ENCODE measurements at places on chromosomes 6 and 20.
A peak's percentile ranks its signal among the peaks of the same experiment; 100 is the strongest.

GRCh38 chr6:160417146-160417545 lies 69.0 kb downstream of the SLC22A3 start:
- DNase-seq, result no peak

DNA sequence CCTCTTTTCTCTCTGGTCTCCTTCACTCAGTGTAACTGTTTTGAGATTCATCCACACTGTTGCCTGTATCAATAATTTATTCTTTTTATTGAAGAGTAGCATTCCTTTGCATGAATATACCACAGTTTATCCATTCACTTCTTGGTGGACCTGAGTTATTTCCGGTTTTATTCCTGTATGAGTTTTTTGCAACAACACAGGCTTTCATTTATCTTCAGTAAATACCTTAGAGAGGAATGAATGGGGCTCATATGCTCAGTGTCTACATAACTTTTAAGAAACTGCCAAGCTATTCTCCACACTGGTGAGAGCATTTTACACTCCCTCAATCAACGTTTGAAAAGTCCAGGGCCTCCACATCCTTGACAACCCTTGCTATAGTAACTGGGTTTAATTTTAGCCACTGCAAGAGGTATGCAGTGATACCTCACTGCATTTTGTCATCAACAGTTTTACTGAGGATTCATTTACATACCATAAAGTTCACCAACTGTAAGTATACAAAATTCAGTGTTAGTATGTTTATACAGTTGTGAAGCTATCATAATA lies 154.6 kb downstream of the PDE10A start:
- DNase-seq, result no peak

DNA sequence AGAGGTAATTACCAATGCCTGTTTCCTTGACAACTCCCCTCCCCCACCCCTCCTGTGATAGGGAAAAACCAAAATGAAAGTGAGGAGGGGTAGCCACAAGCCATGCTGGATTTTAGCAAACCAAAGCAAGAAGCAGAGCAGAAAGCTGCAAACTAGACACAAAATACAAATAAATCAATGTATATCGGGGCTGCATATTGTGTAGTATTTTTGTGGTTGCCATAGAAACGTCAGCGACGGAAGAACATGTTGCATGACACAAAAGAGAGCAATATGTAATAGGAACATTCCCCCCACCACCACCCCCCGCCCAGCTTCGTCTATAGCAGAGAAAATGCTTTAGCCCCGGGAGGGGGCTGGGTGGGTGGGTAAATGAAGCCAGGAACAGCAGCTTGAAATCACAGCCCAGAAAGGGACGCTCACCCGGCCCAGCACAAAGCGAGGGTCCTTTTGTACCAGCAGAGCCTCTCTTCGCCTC lies 548 bp downstream of the AGPAT4 start:
- DNase-seq, result peak; percentile 41

DNA sequence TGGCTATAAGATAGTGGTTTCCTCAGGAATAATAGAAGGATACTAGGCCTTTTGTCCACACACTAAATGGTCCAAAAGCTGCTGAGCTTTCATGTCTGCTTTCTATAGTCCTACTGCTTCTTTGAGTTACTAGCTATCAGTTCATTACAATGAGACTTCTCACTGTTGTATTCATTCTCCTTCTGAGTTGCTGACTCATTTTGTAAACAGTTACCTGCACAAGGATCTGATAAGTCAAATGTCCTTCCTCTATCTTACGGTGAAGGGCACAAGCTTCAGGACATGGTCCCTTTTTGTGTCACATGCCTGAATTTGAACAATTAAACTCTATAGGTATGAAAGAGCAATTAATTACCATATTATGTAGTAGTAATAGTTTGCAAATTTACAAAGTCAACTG lies 90.5 kb downstream of the MAN1A1 start:
- no peak for DNase-seq

GRCh38 chr6:71038711-71039344 lies 82.0 kb upstream of the B3GAT2 start:
- DNase-seq, result no peak

DNA sequence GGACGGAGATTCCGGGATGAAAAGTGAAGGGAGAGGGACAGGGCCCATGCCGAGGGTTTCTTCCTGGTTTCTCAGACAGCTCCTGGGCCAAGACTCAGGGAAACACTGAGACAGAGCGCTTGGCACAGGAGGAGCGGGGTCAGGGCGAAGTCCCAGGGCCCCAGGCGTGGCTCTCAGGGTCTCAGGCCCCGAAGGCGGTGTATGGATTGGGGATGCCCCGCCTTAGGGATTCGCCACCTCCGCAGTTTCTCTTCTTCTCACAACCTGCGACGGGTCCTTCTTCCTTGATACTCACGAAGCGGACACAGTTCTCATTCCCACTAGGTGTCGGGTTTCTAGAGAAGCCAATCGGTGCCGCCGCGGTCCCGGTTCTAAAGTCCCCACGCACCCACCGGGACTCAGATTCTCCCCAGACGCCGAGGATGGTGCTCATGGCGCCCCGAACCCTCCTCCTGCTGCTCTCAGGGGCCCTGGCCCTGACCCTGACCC lies 55.0 kb upstream of the HLA-A start:
- no peak for DNase-seq

DNA sequence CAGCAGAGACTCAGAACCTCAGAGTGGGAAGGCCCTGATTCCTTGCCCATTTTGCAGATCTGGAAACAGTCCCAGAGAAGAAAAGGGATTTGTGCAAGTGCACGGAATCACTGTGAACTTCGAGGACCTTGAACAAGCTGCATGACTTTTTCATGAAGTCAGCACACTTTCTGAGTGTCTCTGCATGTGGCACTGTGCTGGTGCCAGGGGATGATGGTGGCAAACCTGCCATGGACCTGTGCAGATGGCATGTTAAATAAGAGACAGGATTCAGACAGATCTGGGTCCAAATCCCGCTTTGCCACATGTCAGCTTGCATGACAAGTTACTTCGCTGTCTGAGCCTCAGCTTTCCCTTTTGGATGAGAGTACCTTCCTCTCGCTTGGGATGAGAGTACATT lies 26.8 kb downstream of the ZNF831 start:
- DNase-seq, result no peak

Measured in kidney glomerular epithelial cell (primary cell).